ENCODE measurements at places on chromosomes 3 and 15.

GRCh38 chr3:52200981-52201679 lies 3.2 kb downstream of the ALAS1 start:
- DNase-seq, result no peak

DNA sequence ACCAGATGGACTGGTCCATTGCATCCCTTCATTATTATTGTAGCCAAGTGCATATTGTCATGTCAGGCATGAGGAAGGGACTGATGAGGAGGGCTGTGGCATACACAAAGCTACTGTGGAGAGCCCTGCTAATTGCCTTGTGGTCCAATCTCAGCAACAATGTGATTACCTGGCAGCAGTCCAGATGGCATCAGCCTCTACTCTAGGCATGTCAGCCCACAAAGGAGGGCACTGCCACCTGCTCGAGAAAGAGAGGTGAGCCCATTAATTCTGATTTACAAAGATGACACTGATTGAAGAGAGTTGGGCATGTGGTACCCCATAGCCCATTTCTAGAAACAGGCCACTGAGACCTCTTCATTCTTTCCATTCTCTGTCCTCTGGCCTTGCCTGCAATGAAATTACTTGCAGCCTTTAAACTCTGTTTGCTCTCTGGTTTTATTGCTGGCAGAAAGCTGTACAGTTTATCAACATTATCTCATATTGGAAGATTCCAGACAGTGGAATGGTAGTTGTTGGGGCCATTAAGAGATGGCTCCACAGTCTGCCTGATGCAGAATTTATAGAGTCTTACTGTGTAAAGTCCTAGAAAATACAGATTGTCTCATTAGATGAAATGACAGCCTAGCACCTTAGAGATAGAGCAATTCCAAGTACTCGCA lies 307.7 kb downstream of the ARPP21 start:
- peak; percentile 27 for DNase-seq

- DNase-seq, result peak; percentile 1
Observed at GRCh38 chr3:8239718-8240695, 261.6 kb upstream of the LMCD1 start.

GRCh38 chr3:34533451-34533850 lies 735.0 kb downstream of the PDCD6IP start:
- DNase-seq, result no peak

- DNase-seq, result no peak
Observed at GRCh38 chr15:57640930-57641682, 49.4 kb downstream of the MYZAP start.

- DNase-seq, result no peak
Observed at GRCh38 chr3:171791692-171792076, 18.6 kb downstream of the PLD1 start.

DNA sequence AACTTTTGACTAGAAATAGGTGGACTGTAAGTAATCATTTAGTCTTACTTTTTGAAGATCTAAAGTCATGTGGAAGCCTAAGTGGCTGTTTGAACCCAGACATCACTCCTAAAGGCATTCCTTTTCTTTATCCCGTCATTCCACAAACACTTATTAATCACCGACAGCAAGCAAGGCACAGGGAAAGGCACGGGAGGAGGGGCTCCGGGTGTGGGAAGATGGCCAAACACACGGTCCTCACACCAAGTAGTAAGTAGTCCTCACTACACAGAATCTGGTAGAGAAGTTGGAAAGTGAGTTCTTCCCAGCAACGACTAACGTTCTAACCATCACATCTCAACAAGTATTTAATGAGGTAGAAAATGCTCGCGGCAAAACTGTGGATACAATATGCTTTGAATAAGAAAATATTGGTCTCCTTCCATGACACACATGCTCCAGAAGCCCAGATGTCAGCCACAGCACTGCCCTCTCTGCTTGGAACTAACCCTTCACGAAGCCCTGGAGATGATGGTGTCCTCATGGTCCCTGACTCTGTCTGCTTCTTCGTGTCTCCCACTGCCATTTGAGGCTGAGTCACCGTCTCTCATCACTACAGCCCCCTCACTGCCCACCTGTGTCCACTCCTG lies 202.2 kb downstream of the OPA1 start:
- DNase-seq, result no peak

DNA sequence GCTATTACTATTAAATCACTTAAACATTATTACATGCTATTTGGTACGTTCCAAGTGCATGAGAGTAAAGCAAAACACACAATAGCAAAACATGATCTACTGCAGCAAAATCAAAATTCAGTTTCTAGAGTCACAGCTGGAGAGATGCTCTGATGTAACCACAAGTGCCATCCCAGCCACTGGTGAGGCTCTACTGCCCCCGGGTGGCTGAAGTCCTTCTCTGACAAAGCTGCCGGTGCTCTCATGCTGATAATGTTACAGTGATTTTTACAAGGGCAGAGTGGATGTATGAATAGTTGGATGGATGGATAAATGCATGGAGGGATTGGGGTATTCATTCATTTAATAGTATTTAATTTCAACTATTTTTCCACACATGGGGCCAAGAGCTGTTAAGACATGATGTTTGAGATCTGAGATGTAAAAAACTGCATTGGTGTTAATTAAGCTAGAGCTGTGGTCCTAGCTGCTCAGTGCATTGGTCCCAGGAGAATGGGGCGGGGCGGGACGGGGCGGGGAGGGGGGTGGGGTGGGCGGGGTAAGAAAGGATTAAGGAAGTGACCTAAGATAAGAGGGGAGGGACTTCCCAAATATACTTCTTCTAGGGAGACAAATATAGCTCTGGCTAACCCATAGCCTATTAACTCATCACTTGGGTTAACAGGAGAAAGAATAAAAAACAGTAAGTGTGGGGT lies 5.3 kb upstream of the SPESP1 start:
- peak; percentile 78 for DNase-seq

DNA sequence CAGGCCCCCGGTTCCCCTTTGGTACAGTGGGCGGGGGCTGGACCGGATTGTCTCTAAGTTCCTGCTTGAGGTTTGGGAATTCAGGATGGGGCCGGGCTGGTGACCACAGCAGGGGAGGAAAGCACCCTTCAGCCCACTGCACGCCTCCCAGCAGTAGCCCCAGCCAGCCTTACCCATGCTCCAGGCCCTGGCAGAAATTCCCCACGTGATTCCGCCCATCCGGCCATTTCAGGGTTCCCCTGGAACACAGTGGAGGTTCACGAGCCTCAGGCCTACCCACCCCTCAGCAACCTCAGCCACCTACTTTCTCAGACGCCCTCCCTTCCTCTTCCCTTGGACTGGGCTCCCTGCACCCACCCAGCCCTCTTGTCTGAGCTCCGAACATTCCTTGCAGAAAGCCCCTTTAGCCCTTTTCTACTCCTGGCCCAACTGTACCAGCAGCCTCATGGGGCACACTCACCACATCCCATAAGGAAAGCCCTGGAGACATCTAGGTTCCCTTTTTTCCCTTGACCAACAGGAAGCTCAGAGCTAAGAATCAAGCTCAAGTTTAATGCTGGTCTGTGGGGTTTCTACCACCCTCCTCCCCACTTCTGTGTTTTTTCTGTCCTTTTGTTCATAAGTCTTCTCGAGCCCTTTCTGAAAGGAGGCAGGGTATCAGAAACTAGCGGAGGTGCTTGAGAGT lies 11.5 kb downstream of the ALS2CL start:
- no peak for DNase-seq

DNA sequence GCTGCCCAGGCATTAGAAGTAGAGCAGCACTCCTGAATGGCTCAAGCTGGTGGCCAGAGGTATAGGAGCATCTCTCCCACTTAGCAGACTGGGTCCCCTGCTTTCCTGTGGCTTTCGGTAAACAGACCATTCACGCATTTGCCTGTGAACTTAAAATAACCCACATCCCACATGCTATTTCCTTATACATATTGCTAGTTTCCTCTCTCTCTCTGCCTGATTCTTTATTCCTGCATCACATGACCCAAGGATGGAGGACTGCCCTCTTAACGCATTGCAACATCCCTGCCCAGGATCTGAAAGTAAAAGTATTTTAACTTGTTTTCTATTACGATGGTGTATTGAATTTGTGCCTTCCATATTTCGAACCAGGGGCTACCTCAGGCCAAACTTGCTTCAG lies 43.4 kb upstream of the NLGN1 start:
- DNase-seq, result no peak

GRCh38 chr3:143328451-143328850 lies 208.9 kb downstream of the CHST2 start:
- DNase-seq, result no peak

DNA sequence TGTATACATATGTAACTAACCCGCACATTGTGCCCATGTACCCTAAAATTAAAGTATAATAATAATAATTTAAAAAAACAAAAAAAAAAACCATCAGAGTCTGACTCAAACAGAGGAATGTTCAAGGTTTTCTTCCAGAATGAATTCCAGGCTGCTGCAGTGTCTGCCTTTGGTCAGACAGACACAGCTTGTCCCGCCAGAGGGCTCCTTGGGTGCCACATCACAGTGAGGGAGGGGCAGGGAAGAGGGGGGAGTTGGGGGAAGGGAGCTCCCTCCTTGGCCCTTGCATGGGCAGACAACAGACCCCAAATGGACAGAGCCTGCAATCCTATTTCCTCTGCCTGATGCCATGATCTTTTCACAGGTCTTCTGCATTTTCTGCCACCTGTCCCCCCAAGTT lies 36.5 kb downstream of the ITGB5 start:
- DNase-seq, result no peak

- no peak for DNase-seq
Observed at GRCh38 chr3:173253471-173253870, 112.4 kb upstream of the SPATA16 start.

DNA sequence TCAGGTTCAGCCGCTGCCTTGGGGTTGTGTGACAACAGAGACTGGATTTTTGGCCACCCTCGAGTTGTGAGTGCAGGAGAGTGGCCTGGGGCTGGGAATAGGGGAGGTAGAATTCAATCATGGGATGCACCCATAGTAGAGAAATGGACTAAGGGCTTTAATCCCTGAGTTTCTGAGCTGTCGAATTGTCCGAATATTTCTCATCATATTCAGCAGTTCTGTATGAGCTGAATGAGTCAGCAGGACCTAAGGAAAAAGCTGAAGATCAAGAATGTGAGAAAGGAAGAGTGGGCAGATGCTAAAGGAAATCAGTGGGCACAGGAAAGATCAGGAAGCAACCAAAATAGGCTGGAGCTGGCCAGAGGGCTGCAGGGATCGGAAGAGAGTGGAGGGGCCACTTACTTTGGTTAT lies 44.4 kb upstream of the SACM1L start:
- no peak for DNase-seq

- no peak for DNase-seq
Observed at GRCh38 chr3:52408466-52408865, 36.4 kb downstream of the SEMA3G start.

DNA sequence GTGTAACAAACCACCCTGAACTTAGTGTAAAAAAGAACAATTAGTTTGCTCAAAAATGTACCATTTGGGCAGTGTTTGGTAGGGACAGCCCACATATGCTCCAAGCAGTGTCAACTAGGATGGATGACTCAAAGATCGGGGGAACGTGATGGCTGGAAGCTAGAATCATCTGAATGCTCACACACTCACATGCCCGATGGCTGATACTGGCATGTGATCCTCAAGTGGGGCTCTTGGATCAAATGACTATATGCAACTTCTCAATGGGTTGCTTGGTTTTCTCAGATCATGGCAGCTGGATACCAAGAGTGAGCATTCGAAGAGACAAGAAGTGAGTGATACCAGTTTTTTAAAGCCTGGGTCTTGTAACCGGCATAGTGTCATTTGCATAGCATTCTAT lies 335.9 kb upstream of the KCNMB2 start:
- no peak for DNase-seq

DNA sequence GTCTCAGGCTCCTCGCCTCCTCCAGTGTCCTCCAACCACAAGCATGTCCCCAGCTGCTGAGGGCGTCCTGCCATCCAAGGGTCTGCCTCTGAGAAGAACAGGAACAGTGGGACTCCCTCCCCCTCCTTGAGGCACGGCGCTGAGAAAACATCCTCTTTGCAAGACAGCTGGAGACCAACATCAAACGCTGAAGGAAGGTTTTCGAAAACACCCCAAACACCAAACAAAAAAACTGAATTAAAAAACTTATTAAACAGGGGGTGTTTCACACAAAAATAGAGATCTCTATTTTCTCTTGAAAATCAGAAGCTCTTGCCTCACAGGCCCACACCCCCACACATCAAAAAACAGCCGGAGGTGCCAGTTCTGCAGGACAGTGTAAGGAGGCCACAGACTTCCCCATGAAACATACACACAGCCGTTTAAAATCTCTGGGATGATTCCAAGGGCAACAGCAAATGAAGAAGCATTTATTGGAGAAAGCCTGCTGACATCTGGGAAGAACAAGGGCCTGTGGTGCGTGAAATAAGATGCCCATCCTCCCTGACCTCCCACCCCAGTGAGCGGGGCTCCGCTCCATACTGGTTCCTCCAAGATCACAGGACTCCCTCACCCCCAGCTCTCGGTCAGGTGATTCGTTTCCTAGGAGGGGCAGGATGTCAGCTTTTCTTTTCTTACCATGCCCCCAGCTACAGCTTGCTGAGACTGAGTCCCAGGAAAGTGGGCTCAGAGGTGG lies 71.3 kb downstream of the NUP210 start:
- DNase-seq, result no peak

- peak; percentile 51 for DNase-seq
Observed at GRCh38 chr3:86923071-86923491, 67.9 kb downstream of the VGLL3 start.

DNA sequence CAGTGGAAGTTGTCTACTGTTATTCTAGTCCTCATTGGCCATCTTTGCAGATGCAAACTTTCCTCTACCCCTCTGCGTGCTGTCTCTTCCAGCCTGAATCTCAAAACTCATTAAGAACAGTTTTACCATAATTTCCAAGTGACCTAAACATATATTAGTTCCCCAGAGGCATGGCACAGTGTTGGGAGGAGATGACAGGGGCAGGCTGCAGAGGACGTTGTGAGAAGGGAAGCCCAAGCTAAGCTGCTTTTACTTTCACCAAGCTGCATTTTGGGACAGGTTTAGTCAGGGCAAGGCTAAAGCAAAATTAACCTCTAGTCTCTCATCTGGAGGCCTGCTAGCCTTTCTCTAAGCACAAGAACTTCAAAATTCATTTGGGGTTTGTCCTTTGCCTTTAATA lies 318.6 kb upstream of the SATB1 start:
- DNase-seq, result no peak

GRCh38 chr3:94402126-94402525 lies 339.3 kb downstream of the NSUN3 start:
- no peak for DNase-seq

DNA sequence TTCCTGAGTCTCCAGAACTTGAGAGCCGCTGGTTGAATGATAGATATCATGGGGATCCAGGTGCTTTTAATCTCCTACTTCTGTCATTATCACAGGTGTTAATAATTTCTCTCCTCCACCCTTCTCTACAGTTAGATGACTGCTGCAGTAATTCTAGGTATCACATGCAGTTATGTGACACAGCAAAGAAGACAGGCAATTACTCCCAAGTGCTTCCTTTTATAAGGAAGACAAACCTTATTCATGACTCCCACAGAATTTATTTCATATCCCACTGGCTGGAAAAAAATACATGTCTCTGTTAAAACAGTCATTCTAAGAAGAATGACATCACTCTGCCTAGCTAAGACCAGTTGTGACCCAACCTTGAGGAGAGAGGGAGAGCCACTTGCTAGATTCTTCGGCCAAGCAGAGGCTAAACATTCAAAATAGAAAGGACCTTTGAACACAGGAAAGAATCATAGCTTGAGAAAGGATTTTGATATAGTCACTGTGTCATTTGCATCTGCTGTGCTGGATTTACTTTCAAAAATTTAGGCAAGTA lies 500.6 kb downstream of the SI start:
- DNase-seq, result no peak

GRCh38 chr3:2992534-2992933 lies 117.6 kb downstream of the IL5RA start:
- DNase-seq, result no peak
